ENCODE measurements at places on chromosomes 2 and 18.
A peak's percentile ranks its signal among the peaks of the same experiment; 100 is the strongest.

DNA sequence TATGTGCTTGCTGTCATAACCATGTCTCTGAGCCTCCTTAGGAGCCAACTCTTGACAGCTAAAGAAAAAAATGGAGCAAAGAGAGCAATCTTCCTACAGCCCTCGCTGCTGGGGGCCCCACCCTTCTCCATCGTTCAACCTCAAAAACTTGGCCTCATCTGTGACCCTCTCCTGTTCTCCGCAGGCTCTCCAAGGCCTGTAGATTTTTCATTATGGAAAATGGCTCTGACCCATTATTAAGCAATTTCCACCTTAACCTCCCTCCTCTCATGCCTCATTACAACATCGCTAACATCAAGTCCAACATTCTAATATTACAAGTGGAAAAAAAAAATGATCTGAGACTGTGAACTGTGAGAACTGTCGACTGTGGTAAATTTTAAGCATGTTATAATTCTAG lies 98.7 kb downstream of the SLC8A1 start:
- H3K4me1 ChIP-seq = no peaks in the 10 kb centered on the region
- H3K36me3 ChIP-seq = no peaks in the 10 kb centered on the region
- H3K27me3 ChIP-seq = no peaks in the 10 kb centered on the region
- no peak for DNase-seq
- H3K4me3 ChIP-seq = no peak overlapping the region
- no peak overlapping the region for H3K27ac ChIP-seq

DNA sequence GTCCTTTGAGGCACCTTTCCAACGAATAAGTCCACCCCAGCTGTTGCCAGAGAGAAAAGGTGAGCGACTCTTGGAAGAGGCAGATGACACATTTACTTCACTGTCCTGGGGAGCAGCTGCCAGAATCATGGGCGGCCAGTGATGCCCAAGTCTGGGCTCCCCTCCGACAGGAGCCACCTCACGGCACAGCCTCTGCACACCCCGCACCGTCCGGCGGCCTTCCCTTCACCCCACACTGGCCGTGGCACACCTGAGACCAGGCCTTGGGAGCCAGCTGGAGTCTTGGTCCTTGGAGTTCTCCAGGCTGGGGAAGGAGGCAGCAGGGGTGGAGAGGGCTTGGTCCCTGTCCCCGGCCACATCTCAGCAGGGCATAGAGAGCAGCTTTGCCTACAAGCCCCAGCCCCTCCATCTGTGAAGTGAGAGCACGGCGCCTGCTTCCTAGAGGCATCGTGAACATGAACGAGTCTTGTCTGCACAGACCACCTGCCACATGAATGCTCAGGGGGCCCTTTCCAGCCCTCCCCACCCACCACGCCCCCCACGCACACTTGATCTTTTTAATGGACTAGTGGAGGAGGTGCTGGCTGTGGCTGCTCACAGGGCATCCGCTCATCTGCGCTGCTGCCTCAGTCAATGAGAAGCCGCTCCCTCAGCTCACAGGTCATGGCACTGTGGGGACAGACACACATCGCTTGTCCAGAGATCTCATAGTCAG lies 400.2 kb upstream of the MYT1L start:
- H3K4me3 ChIP-seq = no peak overlapping the region
- H3K36me3 ChIP-seq = no peaks in the 10 kb centered on the region

- H3K36me3 ChIP-seq = no peaks in the 10 kb centered on the region
- DNase-seq = no peak
- H3K27ac ChIP-seq = no peak overlapping the region
- no peak overlapping the region for H3K4me3 ChIP-seq
Measured at GRCh38 chr2:123080331-123080730, 944.8 kb upstream of the CNTNAP5 start.

DNA sequence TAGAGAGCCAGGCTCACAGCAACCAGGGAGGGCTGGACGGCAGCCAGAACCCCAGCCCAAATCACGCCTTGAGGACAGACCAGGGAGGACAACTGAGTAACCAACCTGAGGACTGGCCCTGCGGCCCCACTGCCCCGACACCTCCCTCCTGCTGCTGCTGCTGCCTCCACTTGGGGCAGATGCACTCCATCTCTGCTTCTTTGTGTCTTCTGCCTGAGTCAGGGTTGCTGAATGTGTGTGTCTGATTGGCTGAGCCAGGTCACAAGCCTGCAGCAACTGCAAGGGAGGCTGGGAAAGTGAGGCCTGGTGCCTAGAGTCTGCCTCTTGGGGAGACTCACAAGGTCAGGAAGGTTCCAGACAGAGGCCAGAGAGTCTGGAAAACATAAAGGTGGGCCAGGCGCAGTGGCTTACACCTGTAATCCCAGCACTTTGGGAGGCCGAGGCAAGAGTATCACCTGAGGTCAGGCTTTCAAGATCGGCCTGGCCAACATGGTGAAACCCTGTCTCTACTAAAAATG lies 83.4 kb downstream of the ZFP36L2 start:
- H3K4me1 ChIP-seq = peaks cover 37% of the 10 kb centered on the region
- H3K4me3 ChIP-seq = no peak overlapping the region
- H3K27me3 ChIP-seq = no peaks in the 10 kb centered on the region
- H3K27ac ChIP-seq = no peak overlapping the region
- H3K36me3 ChIP-seq = no peaks in the 10 kb centered on the region

DNA sequence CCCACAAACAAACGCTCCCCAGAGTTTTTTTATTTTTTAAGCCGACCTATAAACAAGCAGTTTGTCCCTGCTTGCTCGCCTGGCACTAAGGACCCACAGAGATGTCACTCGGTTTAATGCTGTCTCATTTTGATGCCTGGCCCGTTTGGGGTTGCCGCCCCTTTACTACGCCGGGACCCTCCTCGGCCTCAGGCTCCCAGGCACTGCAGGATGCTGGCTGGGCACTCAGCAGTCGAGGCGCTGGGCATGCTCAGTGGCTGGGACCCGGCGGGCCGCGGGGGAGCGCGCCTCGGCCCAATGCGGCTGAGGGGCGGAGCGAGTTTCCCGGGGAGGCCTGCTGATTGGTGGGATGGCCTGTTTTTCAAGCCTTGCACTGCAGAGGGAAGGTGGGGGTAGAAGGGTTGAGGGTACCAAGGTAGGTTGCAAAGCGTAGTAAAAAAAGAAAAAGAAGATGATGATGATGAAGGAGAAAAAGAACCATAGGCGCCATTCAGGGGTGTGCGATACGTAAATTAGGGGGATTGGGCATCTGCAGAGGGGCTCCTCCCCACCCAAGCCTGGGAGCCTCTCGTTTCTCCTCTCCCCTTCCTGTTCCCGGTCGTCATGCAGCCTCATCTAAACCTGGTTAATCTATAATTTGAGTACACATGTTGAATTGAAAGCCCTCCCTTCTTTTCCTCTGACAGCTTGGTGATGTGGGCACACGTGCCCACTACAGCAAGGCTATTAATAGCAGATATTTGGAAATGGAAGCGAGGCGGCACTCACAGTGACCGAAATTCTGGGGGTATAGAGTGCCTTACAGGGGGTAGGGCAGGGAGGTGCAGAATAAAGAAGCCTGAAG lies 1.5 kb upstream of the IRS1 start:
- no peaks in the 10 kb centered on the region for H3K27me3 ChIP-seq
- H3K36me3 ChIP-seq = no peaks in the 10 kb centered on the region
- peaks cover 23% of the 10 kb centered on the region for H3K4me1 ChIP-seq
- H3K4me3 ChIP-seq = peak overlapping the region; percentile 29
- no peak overlapping the region for H3K27ac ChIP-seq

DNA sequence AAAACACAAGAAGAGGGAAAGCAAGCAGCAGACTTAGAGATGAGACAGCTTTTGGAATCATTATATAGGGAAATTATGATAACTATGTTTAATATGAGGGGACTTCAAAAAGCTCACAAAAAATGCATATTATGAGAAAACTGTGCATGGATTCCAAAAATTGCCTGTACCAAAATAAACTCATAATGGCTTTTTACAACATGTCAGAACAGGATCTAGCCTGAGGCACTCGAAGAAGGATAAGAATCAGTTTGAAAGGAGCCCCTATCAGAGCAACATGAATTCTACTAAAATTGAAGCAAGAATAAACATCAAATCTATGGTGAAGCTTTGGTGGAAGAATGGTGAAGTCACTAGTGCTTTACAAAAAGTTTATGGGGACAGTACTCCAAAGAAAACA lies 187.4 kb downstream of the RDH14 start:
- H3K4me1 ChIP-seq = no peaks in the 10 kb centered on the region
- DNase-seq = no peak
- peaks cover 2% of the 10 kb centered on the region for H3K27me3 ChIP-seq
- H3K27ac ChIP-seq = no peak overlapping the region
- H3K36me3 ChIP-seq = no peaks in the 10 kb centered on the region
- H3K4me3 ChIP-seq = no peak overlapping the region

- no peak overlapping the region for H3K4me3 ChIP-seq
- H3K36me3 ChIP-seq = peaks cover 49% of the 10 kb centered on the region
- H3K27me3 ChIP-seq = no peaks in the 10 kb centered on the region
- H3K27ac ChIP-seq = no peak overlapping the region
- peaks cover 20% of the 10 kb centered on the region for H3K4me1 ChIP-seq
Measured at GRCh38 chr2:216501854-216502253, 3.2 kb downstream of the RPL37A start.

All from effector memory CD4-positive, alpha-beta T cell (primary cell).